ENCODE measurements at places on chromosomes 2 and 18.

DNA sequence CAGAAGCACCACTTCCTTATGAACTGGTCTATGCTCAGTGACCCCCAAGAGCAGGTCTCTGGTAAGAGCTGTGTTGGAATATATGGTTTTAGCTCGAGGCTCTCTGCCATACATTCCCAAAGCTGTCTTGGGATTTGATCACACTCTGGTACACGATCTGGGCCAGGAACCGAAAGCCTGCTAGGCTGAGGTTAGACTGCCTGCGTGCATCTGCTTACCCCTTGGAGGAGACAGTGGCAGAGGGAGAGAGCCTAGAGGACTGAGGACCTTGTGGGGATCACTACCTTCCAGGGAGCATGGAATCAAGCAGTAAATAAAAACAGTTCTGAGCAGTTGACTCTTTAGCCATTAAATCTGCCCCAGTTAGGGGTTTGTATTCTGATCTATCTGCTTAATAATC lies 63.7 kb downstream of the ZNF532 start:
- DNase-seq: no peak

DNA sequence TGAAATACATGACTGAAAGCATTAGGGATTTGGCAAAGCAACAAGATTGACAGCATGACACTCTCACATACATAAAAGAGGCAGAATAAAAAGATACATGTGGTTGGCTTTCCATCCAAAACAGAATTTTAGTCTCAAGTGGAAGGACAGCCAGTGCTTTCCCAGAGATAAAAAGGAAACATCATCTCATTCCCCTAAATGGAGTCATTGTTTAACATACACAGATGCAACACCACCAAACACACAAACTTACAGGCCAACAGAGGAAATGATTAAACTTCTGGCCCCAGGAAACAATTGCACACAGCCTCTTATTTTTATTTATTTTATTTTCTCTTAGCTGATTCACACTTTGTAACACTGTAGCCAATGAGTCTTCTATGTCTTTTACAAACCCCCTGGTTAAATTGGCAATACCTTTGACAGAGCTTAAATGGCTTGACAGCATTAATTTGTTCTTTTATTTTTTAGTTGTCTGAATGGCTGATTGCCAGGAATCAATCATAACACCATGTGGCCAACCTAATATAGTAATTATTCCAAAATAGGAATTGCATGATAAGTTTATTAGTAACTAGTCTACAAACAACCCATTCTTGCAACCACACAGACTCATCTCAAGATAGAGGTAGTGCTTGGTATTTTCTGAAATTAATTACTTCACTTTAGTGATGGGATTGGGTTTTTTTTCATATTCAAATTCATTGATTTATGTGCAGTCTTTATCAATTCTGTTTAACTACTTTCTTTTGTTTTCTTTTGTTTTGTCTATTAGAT lies 190.5 kb downstream of the RND3 start:
- DNase-seq: no peak

- DNase-seq: no peak
Observed at GRCh38 chr2:70939839-70940580, 4.3 kb downstream of the ATP6V1B1 start.

DNA sequence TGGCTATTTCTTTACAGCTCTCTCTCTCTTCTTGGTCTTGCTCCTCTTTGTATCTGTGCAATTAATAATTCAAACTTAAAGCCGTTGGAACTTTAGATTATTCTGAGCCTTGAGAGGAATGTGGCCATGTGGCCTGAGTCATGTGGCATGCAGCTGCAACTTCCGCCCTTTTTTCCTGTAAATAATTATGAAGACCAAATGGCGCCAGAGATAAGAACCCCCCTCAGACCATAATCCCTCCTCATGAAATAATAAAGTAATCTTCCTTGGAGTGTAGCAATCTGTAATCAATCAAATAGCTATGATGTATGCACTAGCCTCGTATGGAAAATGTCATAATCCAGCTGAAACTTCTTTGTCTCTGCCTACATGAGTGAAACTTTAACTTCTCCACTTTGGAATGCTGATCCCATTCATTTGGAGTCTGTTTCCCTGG lies 13.5 kb upstream of the TWSG1 start:
- no peak for DNase-seq

DNA sequence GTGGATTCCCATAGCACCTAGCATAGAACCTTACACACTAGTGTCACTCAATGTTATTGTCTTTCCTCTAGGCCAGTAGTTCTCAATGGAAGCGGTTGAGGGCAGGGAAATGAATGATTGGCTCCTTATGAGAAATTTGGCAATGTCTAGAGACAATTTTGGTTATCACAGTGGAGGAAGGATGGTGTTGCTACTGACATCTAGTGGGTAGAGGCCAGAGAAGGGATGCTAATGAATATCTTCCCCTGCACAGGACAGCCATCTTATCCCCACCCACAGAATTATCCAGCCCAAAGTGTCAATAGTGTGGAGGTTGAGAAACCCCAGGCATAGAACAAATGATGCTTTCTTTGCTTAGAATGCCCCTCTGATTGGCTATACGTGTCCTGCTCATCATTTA lies 15.8 kb downstream of the C18orf63 start:
- DNase-seq: no peak

DNA sequence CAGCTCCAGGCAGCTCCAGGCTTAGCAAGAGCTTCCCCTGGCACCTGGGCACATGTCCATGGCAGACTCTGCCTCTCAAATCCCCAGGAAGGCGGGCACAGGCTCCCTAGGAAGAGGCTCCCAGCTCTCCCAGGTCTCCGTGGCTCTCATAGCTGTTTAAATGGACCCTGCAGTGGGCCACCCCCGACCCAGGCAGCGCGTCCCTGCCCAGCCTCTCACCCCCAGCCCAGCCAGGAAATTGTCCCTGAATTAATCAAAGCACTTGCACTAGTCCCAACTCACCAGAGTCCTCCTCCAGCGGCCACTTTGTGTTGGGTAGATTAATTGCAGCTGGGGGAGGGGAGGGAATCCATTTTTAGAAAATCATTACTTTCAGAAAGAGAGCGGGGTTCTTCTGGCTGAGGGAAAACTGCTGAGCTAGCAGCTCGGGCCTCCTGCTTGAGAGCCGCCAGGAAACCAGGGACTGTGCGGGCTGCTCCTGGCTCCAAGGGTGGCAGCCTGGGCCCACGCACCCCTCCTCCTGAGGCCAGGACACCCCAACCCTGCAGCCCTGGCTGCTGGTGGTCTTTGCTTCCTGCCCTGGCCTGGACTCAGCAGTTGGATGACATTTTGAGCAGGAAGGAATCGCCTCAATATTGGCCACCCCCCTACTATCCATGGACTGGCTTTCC lies 36.0 kb downstream of the SMAD7 start:
- DNase-seq: no peak

- DNase-seq: no peak
Observed at GRCh38 chr2:32849456-32850194, 97.1 kb upstream of the LTBP1 start.

GRCh38 chr2:187842978-187843847 lies 289.0 kb upstream of the TFPI start:
- DNase-seq: no peak

DNA sequence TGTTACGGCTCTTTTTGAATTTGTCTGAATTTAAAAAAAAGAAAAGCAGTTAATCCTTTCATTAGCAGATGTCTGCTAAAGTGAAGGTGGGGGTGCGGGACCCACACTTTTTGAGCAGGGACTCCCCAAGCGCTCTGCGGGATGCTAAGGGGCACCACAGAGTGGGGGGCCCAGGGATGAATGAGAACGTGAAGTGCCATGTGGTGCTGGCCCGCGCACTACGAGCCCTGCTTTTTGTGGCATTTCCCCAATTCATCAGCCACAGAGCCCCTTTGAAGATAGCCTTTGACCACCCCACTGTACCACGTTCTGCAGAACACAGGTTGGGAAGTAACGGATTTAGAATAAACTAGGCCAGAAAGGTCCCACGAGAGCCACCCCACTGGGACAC lies 28.6 kb downstream of the HS1BP3 start:
- no peak for DNase-seq

DNA sequence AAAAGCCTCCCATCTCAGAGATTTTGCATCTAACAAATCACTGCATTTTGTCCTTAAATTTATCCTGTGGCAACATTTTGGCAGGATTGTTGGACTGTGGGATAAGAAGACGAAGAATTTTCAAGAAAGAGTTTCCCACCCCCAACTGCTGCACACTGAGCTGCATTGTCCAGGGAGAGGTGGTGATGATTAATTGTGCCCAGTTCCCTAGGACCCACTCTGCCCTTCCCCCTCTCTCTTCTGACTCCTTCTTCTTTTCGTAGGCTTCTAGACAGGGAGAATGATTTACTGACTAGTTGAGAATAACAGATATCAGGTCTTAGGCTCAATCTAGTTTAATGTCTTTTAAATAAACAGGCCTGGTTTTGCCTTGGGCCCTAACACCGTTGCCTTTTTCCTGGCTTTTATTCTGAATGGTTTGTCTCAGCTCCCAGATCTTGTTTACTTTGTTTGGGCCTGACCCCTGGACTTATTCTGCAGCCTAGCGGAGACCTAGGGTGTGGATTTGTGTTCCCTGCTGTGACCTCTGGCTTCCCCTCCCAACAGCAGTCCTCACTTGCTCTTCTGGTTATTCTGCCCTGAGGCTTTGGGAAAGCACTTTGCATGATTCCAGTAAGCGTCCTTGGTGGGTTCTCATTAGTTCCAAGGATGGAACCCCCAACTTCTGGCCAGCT lies 233.3 kb downstream of the INSIG2 start:
- DNase-seq: no peak

DNA sequence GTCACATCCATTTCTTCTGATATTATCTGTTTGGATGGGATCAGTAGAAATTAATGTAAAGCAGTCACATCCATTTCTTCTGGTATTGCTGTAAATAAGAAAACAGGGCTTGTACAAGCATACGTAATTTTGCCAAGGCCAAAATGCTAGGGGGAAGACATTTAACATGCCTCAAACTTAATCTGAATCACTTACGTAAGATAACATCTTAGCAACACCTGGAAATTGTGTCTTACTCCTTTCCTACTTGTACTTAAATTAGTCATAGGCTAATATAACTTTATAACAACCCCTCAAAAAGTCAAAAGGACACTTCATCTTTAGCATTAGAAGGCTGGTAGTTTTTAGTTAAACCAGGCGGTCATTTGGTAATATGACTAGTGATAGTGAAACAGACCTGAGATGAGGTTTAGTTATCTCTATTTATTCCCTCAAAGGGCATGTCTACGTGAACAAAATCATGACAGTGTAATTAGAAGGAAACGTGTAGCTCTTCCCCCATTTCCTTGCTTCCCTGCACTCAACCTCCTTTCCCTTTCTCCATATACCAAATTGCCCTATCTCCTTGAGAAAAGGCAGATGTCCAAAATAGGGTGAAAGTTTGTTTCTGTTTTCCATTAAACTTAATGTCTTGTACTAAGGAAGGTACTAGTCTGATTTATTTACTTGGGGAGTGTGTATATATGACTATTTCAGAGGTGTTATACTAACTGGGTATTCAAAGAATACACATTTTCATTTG lies 99.3 kb upstream of the FZD5 start:
- no peak for DNase-seq

GRCh38 chr2:24261441-24261840 lies 86.6 kb downstream of the FAM228A start:
- DNase-seq: no peak

DNA sequence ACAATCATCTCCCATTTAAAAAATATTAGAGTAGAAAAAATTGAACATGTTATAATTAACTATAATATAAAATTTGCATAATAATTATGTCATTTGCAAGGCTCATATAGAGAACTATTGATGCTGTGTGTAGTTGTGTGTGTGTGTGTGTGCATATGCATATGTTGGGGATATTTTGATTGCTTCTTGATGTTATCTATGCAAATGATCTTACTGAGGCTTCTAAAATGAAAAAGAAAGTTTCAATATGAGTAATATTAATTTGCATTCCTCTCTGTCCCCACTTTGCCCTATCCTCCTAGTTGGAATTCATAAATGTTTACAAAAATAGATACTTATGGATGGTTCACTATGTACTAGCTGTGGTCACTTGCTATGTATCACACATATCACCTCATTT lies 523.3 kb downstream of the TRIB2 start:
- no peak for DNase-seq

- DNase-seq: no peak
Observed at GRCh38 chr2:67234440-67234839, 162.7 kb upstream of the ETAA1 start.

DNA sequence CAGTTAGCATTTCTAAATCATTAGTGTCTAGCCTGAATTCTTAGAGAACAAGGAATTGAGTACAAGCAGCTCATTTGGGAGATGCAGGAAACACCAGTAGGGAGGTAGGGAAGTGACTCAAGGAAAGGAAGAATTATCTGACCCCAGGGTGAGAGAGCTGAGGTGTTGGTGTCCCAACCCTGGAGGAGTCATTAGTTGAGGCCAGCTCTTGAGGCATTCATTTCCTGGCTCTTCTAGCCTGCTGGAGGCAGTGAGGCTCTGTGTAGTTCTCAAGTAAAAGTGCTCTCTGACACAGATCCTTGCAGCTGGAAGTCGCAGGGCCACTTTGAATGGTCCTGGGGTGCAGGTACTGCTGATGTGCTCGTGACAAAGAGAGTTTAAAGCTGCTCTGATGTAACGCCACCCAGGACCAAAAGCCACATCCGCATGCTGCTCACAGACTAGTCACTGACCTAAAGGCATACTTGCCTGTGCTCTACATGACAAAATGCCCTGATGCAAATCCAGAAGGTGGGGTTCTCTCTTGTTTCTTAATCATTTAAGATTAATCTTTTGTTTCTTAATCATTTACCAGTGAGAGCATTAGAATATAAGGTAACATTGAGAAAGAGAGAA lies 299.5 kb upstream of the LYPD1 start:
- DNase-seq: no peak

DNA sequence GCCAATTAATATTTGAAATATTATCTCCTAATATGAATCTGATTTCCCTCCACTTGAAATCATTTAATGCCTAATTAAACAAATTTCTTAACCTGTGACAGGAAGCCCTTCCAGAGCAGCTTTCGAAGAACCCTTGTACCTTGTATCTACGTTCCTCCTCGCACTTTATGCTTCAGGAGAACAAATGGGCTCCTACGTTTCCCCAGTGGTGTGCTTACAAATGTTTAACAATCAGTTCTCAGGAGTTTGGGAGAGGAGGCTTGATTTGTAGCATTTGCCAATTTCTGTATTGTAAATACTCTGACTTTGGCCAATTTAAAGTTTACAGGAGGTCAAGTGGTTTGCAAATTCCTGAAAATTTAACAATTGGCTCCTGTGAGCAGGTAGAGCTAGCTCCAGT lies 327.8 kb downstream of the THSD7B start:
- no peak for DNase-seq

- DNase-seq: no peak
Observed at GRCh38 chr2:237931205-237931721, 35.6 kb upstream of the UBE2F start.

GRCh38 chr2:216838151-216838550 lies 21.7 kb downstream of the TNP1 start:
- no peak for DNase-seq

Measured in 8988T (cell line).